Mucosa of descending colon (tissue), 3 donors: ENCODE measurements at places on chromosomes 16 and 17. TPM values are rescaled to one million over a fixed set of nuclear protein-coding genes. Genes with fewer than 3 reads are reported as not detected.
A peak's percentile ranks its signal among the peaks of the same experiment; 100 is the strongest.

DNA sequence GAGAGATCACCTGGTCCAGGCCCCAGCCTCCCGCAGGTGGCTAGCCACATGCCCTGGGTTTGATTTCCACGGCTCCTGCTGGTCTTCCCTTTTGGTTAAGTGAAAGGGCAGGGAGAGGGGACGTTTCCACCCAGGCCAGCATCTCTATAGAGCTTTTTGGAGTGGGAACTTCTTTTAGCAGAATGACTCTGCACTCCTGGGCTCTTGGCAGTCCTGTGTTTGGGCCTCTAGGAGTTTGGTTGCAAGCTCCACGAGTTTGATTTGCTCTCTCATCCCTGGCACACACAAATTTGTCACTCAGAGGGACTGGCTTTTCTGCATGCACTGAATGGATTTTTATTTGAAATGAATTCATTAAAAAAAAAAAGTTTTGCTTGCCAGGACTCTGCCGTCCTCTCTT is 32.8 kb downstream of the MSI2 start:
- DNase-seq: no peak

DNA sequence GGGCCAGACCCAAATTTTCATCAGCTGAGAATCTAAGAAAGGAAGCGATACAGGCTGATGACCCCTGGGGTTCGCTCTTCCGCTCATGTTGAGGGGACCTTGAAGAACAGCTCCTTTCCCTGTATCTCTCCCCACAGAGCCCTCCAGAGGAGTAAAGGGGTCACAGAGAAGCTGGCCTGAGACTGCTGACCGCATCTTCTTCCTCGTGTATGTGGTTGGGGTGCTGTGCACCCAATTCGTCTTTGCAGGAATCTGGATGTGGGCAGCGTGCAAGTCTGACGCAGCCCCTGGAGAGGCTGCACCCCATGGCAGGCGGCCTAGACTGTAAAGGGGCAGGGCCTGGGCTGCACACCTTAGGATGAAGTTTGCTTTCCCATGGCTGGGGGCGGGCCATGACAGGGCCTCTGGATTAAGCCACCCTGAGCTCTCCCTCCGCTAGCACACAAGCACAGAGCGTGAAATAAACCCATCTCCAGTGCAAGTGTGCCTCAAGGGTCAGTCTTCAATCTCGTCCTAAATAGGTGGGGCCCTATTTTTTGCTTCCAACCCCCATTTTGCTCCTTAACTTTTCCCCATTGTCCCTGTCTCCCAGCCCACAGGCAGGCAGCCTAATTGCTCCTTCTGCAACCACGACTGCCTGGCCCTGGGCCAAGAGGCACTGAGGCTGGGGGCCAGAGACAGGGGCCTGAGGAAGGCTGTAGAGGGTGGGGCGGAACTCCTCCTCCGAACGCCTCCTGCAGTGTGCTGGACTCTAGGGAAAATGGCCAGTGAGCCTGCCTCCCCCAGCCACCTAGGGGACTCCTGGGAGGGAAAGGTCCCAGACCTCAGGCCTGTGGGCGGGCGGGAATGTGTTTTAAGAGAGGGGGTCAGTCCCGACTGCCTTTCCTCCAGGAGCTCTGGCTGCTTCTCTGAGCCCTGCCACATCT is 3.6 kb downstream of the ZACN start:
- no peak for DNase-seq

- peak; percentile 58 for DNase-seq
Measured at GRCh38 chr16:2212362-2213324, 2.0 kb upstream of the BRICD5 start.

DNA sequence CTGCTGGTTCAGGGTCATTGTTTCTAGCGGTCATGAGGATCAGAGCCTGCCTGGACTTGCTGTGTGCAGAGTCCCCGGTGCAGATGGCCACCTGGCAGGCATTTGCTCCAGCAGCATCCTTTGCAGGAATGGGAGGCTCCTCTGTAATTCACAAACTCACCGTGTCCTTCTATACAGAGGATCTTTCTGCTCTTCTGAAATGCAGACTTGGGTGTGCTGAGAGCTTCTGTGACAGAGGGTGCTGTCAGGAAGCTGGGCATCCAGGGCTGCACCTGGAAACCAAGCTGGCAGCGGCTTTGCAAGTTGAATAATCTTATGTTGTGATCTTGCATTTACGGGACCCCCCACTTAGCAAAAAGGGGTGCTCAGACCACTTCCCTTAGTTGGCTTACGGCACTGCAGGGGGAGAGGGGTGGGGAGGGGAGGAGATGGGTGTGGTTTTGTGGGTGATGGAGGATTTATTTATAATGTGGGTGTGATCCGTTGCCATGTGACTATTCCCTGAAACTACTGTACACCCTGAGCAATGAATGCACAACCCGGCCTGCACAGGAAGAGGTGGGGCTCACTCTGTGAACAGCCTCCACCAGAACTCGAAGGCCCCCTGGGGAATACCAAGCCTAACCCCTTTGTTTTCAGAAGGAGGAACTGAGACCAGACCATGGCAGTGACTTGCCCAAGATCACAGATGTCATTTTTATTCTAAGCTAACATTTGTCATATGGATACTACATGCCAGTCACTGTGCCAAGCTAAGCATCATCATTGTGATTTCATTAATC is 178.3 kb downstream of the PRKCB start:
- peak; percentile 66 for DNase-seq

- DNase-seq: no peak
Measured at GRCh38 chr17:74104921-74105320, 98.6 kb upstream of the RPL38 start.

DNA sequence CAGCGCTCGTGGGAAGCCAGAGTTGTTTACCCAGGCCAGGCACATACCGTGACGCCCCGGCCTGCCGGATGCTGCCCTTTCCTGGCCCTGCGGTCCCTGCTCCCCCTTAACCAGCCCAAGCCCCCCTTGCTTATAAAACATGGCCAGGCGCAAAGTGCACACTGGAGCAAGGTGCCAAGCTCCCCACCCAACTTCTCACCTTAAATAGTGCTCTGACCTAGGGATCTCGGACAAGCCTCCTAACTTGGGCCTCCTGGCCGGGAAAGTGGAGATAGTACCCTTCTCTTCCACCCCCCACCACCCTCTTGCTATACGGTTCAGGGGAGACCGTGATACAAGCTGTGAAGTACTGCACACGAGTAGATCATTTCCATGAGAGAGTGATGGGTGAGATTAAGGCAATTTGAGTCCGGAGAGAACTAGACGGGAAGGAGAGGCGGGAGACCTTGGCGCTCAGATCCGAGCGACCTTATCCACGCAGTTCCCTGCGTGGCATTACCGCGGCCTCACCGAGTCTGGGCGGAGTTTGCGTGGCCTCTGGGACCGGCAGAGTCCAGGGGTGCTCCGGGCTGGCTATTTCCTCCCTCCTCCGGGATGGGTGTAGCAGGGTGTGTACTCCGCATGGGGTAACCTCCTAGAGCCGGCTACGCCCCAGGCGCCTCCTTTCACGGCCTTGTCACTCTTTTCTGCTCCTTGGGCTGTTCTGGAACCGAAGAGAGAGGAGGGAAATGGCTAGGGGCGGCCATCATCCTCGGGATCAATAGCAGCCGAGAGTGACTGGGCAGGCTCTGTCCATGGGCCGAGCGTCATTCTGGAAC is 4.4 kb upstream of the LHX1 start:
- peak; percentile 47 for DNase-seq

DNA sequence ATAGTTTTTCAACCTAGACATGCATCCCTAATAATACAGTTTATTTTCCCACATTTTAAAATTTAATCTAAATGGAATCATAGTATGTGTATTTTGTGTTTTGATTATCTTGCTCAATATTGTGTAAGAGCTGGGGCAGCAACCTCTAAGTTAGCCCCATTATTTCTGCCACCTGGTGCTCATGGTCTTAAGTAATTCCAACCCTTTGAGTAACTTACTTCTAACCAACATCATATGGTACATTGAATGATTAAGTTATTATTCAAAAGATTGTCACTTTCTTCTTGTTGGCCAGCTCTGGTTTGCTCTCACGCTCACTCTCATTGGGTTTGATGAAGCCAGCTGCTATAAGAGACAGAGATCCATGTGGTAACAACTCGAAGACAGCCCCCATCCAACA is 3.9 kb upstream of the KRTAP4-3 start:
- DNase-seq: no peak

- no peak for DNase-seq
Measured at GRCh38 chr16:74726716-74727115, 26.1 kb upstream of the MLKL start.

DNA sequence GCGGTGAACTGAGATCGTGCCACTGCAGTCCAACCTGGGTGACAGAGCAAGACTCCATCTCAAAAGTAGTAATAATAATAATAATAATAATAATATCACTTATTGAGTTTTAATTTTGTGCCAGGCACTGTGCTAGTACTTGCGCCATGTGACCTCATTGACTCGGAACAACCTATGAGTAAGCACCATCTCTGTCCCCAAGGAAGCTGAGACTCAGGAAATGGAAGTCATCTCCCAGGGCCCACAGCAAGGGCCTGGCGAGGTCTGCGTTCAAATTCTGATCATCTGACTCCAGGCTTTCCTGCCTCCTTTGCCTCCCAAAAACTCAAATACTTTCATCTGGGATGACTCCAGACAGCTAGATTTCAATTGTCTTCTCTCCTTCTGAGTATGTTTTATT is 162.9 kb downstream of the SEC14L1 start:
- DNase-seq: no peak

DNA sequence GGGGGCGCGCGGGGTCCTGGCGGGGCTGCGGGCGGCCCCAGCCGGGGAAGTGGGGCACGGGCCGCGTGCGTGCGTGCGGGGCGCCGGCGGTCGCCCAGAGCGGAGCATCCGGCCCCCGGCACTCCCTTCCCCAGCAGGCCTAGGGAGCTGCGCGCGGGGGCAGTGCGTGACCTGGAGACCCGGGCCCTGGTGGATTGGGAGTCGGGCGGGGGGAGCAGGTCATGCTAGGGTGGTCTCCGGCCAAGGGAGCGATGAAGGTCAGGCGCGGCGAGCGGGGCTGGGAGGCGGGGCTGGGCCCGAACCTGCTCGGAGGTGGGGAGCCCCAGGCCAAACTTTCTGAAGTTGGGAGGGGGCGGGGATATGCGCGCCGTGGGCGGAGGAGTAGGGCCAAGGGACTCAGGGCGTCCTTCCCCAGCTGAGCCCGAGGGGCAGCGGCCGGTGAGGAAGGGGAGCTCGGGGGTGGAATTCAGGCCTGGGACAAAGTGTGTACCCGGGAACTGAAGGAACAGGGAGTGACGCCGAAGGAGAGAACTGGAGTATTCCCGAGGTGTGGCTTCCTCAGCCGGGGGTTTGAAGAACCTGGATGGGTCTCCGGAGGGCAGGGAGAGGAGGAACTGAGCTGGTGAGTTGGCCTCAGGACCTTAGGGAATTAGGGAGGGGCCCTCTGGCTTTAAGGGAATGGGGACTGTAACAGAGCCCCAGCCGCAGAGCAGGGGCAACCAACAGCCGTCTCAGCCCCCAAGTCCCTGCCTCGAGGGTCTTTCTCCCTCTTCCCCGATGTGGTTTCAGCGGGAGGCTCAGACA is 589 bp downstream of the XYLT2 start:
- DNase-seq: peak; percentile 54

DNA sequence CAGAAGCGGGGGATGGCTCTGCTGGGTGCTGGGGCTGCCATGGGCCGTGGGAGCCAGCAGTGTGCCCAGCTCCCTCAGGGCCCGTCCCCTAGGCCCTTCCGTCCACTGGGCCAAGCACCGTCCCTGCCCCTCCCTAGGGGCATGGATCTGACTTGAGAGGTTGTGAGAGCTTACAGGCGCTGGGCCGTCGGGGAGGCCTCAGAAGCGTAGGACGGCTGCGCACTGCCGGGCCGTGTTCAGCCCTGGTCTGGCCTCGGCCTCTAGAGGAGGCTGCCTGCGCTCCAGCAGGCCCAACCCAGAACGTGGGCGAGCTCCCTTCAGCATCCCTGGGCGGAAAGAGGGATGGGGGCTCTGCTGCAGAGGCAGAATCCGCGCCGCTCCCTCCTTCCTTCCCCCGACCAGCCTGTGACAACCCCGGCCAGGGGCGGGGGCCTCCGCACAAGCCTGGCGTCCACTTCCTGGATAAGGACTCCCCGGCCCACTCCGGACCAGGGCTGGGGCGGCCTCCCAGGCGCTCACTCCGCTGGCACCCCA is 685 bp upstream of the MPG start:
- peak; percentile 74 for DNase-seq

DNA sequence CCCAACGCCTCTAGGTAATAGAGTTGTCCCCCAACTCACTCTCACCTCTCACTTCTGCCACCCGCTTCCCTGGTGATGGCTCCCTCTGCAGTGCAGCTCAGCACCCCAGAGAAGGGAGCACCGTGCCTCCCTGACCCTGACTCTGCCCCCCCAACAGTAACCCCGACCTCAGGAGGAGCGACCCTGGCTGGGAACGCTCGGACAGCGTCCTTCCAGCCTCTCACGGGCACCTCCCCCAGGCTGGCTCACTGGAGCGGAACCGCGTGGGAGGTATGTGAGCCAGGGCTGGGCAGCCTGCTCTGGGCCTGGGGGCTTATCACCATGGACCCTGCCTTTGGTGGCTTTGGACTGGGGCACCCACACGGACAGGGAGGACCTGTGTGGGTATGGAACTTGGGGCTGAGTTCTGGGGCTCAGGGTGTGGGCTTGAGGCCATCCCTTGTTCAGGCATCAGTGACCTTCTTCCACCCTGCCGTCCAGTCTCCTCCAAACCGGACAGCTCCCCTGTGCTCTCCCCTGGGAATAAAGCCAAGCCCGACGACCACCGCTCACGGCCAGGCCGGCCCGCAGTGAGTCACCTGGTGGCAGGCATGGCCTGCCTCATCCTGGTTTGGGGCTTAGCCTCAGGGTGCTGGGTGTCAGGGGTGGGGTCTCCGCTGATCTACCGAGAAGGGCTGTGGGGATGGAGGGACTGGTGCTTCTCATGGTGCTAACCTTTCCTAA is 6.7 kb upstream of the C17orf107 start:
- DNase-seq: no peak

- DNase-seq: no peak
Measured at GRCh38 chr17:34665150-34665806, 85.9 kb downstream of the TMEM132E start.

- DNase-seq: no peak
Measured at GRCh38 chr16:28258567-28258966, 33.8 kb upstream of the SBK1 start.

DNA sequence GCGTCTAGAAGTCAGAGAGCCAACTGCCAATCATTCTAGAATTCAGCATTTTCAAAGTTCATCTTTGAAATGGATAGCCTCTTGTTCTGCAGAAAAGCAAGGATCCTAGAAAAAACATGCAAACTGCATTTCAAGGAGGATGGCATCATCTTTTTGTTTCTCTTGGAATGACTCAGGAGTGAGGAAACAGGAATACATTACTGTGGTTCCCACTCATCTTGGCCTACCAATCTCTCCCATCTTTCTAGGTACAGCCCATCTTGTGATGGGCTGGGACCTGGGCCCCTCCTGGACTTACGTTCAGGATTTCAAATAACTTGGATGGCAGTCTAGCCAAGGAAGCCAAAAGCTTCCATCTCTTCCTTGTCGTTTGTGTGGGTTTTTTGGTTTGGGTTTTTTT is 363.4 kb downstream of the CDH13 start:
- DNase-seq: no peak

GRCh38 chr17:15509095-15509494 is 41.7 kb upstream of the CDRT4 start:
- no peak for DNase-seq

CACNG5 gene
- total RNA-seq: not detected

SLC35G3 gene
- not detected for total RNA-seq

HSD11B2 gene
- 765 TPM for total RNA-seq

RAB26 gene
- total RNA-seq: 28.3 TPM

ENPP7 gene
- total RNA-seq: not detected

CES3 gene
- 199 TPM for total RNA-seq
